ENCODE measurements at places on chromosomes 12 and 14.

- peak; percentile 49 for DNase-seq
These were observed 4.7 kb downstream of the TNFRSF1A start for GRCh38 chr12:6336889-6337853.

DNA sequence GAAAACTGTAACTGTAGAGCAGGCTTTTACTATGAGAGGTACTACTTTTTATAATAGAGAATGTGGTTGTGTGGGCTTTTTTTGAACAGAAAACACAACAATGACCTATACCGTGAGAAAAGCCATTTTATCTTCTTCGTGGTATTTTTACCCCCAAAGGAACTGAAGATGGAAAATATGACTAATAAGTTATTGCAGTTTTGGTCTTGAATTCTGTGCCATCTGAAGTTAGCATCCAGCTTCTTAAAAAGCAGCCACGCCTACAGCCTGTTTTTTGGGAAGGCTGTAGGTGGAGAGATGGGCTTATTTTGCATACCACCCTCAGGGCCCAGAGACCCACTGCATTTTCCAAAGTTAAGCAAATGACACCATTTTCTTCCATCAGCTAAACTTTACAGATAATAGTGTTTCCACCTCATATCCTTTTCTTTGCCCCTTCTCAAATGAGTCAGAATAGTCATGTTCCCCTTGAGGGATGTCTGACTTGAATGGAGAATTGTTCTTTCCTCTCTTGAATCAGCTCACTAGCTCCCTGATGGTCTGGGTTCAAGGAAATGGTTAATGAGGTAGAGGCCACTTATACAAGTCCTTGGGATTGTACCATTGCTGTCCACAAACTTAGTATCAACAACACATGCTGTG, 53.0 kb downstream of the TBC1D30 start:
- DNase-seq: no peak

DNA sequence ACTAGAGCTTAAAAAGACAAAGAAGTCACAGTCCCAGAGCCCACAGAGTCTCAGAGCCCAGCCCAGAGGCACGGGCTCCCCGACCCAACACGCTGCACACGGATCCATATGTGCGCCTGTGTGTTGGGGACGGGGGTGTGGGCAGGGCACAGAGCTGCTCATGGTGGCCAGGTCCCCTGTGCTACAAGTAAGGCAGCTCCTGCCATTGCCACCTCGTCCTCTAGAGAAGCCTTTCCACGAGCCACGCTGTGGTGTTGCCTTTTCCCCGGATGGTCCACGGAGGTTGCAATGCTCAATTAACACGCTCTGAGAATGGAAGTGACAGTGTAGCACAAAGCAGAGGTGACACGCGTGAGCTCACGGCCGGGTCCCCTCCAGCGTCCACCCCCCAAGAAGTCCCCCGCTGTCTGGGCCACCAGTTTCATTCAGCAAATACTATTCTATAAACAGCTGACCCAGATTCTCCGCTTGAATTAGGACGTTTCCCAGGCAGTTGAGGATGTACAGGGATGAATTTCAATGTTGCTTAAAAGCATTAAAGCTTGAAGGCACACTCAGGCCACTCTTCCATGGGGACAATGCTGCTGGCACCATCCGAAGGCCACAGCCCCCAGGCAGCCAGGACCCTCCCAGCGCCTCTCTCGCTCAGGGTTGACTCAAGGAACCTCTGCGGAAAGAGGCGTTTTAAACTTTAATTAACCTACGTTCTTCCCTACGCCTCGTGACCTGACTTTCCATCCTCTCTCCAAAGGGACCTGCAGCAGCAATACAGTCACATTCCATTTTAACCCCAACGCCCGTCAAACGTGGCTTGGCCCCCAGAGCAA, 22.7 kb upstream of the EIF5 start:
- DNase-seq: no peak

DNA sequence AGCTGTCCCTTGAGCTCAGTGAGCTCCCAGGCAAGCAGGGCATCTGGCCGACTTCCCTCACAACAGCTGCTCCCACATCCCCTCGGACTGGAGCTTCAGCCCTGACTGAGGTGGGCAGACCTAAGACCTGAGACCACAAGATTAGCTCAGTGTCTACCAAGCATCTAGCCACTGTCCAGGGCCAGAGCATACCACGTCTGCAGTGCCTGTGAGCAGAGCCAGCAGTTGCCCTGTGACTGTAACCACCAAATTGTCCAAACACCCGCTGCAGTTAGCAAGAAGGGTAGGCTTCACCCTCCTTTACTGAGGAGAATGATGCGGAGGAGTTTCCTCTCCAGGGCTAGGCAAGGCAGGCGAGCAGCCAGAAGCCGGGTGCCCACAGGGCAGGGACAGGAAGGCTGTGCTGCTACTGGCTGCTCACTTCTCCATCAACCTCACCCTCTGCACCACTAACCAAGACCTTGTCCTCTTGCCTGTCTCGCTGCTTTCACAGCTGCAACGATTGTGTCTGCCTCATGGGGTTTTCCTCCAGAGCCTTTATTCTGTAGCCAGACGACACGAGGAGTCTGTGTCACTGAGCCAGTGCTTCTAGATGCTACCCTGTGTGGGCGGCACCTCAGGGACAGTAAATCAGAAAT, 53.9 kb downstream of the ANAPC7 start:
- DNase-seq: peak; percentile 33

- no peak for DNase-seq
These were observed 58.3 kb downstream of the TESPA1 start for GRCh38 chr12:54926246-54926645.
